ENCODE measurements at places on chromosomes 2 and 18. TPM values are rescaled to one million over a fixed set of nuclear protein-coding genes. Genes with fewer than 3 reads are reported as not detected.
A peak's percentile ranks its signal among the peaks of the same experiment; 100 is the strongest.

The SLC9A2 gene
- polyA plus RNA-seq = 0.88 TPM

The CHST9 gene
- polyA plus RNA-seq = not detected

DNA sequence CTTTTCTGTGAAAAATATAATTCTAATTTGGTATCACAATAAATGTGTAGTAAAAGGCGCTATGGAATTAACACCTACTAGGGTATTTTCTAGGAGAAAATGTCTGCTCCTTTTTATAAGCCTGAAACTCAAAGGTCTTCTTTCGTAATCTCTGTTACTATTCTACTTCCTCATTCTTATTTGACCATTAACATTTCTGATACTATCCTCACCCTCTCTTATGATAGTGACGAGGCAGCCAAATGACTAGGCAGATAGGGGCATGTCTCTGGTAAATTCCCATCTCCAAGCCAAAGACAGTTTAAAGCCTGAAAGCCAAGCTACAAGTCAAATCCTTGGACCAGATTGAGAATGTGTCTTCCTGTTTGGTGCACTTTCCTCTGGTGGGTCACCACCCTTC lies 251.7 kb downstream of the LRRTM4 start:
- no peak overlapping the region for H3K4me3 ChIP-seq
- no peaks in the 10 kb centered on the region for H3K27me3 ChIP-seq
- no peak for DNase-seq
- H3K27ac ChIP-seq = no peak overlapping the region
- H3K36me3 ChIP-seq = no peaks in the 10 kb centered on the region
- no peaks in the 10 kb centered on the region for H3K4me1 ChIP-seq

DNA sequence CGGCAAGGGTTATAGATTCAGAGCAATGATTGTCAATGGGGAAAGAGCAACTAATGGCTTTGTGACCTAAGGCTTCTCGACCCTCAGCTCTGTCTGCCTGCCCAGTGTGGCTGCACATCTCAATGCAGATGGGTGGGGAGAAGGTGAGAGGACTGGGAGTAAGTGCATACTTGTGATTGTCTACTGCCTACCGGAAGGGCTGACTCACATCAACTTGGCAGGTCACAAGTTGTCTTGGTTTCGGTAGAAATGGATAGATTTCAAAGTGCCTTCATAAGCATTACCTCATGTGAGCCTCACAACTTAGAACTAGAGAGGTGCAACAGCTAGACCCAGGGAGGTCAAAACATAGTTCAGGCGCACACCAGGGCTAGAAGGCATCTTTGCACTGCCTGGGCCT lies 29.4 kb downstream of the STAT1 start:
- no peak overlapping the region for H3K27ac ChIP-seq
- no peaks in the 10 kb centered on the region for H3K27me3 ChIP-seq
- no peak for DNase-seq
- no peaks in the 10 kb centered on the region for H3K4me1 ChIP-seq
- peaks cover 3% of the 10 kb centered on the region for H3K36me3 ChIP-seq

- no peak overlapping the region for H3K27ac ChIP-seq
- no peaks in the 10 kb centered on the region for H3K4me1 ChIP-seq
- no peaks in the 10 kb centered on the region for H3K36me3 ChIP-seq
- no peaks in the 10 kb centered on the region for H3K27me3 ChIP-seq
- H3K4me3 ChIP-seq = no peak overlapping the region
- DNase-seq = no peak
These were observed 32.1 kb upstream of the WDR75 start for GRCh38 chr2:189409131-189409530.

DNA sequence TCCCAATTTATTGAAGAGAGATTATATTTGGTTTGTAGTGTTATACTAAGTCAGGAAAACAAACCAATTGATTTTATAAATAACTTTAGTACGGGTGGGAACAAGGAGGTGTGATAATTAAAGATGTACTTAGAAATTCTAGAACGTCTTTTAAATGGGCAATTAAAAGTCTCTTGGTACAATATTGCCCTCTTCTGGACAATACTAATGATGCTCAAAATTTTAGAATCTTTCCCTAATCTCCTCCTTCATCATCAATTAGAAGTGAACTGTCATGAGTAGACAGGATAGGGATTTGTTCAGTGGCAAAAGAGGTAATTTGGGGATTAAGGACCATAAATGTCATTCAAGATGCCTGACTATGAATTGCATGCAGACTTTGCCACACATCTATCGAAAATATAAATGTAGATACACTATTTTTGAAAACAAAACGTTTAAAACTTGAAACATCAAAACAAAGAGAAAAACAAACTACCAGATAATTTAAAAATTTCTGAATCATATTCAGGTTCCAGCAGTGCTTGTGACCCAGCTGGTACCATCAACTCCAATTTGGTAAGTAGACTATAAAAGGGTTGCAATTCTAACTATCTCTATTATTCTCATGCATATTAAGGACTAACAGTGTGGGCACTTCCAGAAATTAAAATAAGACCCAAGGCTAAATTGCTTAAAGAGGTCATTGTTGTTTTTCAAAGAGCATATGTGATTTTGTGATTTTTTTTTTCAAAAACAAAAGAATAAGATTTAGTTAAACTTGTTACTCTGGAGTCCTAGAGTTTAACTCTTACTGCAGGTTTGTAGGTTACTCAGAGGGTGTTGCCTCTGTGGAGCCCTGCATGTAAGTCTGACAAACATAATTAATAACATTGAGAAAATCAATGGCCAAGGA lies 123.5 kb downstream of the LAMA3 start:
- no peaks in the 10 kb centered on the region for H3K27me3 ChIP-seq
- H3K4me1 ChIP-seq = no peaks in the 10 kb centered on the region
- no peaks in the 10 kb centered on the region for H3K36me3 ChIP-seq
- no peak for DNase-seq
- no peak overlapping the region for H3K4me3 ChIP-seq
- no peak overlapping the region for H3K27ac ChIP-seq

DNA sequence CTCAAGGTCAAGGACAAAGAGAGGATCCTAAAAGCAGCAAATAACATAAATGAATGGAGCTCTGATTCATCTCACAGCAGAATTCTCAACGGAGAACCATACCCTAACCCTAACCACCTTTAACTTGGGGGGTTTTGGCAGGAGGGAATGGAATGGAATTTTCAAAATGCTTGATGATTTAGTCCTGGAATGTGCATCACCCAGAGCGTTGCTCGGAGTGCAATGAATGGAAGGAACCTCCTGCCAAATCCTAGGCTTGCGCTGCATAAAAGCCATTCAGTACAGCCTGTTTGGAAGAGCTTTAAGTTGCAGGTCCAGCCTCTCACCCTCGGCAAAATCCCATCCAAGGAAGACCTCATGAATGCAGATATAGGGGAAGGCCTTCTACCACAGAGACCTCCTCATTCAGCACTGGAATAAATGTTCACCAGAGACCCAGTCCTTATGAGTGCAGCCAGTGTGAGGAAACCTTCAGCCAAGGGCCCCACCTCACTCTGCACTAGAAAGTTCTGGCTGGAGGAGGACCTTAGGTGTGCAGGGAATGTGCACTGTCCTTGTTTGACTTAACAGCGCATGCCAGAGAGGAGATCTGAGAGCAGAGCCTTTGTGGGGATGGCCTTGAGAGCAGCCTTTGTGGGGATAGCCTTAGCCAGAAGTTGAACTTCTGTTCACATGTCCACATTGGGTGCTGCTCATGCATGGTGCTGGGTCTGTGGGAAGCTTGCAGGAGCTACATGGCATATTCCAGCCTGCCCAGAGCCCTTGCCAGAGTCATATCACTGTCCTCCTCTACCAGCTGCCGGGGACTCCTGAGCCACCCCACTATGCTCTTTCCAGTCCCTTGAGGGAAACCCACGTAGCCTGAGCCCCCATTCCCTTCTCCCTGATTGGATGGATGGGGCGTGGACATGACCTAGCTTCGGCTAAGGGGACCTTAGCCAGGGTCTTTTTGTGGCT lies 30.5 kb downstream of the ASB1 start:
- H3K4me3 ChIP-seq = no peak overlapping the region
- H3K36me3 ChIP-seq = no peaks in the 10 kb centered on the region
- H3K4me1 ChIP-seq = no peaks in the 10 kb centered on the region
- no peak for DNase-seq

GRCh38 chr2:101830146-101830545 lies 132.6 kb downstream of the MAP4K4 start:
- no peaks in the 10 kb centered on the region for H3K27me3 ChIP-seq
- H3K27ac ChIP-seq = no peak overlapping the region
- H3K4me3 ChIP-seq = no peak overlapping the region
- no peak for DNase-seq
- H3K4me1 ChIP-seq = peaks cover 3% of the 10 kb centered on the region
- H3K36me3 ChIP-seq = peaks cover 2% of the 10 kb centered on the region

The SPEG gene
- 1,108 TPM for polyA plus RNA-seq

The SH3RF3 gene
- polyA plus RNA-seq = 3.1 TPM

The NT5C1B gene
- polyA plus RNA-seq = not detected

DNA sequence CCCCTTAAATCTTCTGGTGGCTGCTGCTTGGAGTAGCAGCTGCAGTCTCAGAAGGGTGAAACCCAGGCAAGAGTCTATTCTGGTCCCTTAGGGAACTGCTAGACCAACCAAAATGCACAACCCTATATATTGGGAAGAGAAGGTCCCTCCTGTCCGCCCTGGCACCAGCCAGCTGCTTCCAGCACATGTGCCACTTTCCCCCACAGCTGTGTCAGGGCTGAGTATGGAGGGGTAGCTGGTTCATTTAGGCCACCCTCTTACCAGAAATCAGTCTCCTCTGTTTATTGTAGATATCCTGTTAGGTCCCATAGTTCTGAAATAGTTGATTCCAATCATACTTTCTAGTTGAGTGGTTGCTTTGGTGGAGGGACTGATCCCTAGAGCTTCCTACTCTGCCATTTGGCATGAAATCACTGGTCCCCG lies 68.9 kb downstream of the BIRC6 start:
- H3K36me3 ChIP-seq = peaks cover under 1% of the 10 kb centered on the region
- peak; percentile 53 for DNase-seq
- no peaks in the 10 kb centered on the region for H3K4me1 ChIP-seq

GRCh38 chr2:121856360-121856759 lies 100.9 kb downstream of the TSN start:
- H3K27me3 ChIP-seq = peaks cover 2% of the 10 kb centered on the region
- no peak overlapping the region for H3K27ac ChIP-seq
- no peaks in the 10 kb centered on the region for H3K36me3 ChIP-seq
- no peak overlapping the region for H3K4me3 ChIP-seq
- DNase-seq = no peak
- H3K4me1 ChIP-seq = no peaks in the 10 kb centered on the region

DNA sequence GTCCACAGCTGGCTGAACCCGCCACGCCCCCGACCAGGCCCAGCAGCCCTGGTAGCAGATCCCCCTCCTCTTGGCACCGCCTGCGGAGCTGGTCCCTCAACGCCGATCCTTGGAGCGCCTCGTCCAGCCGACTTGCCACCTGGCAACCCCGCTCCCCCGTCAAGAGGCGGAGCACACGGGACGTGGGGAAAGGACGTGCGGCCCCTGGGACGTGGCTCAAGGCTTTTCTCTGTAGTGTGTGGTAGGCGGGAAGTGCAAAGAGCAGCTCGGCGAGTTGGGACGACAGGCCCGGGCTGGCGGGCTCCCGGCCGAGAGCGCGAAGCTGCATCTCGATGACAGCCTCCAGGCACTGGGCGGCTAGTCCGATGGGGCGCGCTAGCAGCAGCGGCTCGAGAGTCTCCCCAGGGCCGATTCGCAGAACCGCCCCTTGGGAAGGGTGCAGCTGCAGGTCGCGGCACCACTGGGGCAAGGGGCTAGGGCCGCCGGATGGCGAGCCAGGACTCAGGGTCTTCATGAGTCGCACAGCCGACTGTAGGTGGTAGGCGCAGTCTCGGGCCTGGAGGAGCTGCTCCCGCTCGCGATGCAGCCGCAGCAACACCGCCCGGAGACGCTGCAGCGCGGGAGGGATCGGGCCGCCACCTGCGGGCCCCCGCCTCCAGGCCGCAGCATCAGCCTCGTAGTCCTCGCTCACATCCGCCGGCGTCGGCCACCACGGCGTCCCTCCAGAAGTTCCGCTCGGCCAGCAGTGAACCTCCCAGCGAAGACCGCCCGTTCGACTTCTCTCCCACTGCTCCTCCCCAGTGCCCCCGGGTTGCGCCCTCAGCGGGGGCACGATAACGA lies 617 bp downstream of the CCDC142 start:
- peak overlapping the region; percentile 53 for H3K27ac ChIP-seq
- no peaks in the 10 kb centered on the region for H3K36me3 ChIP-seq
- H3K27me3 ChIP-seq = no peaks in the 10 kb centered on the region
- peaks cover 3% of the 10 kb centered on the region for H3K4me1 ChIP-seq
- DNase-seq = peak; percentile 83

GRCh38 chr2:62795341-62795740 lies 89.8 kb downstream of the EHBP1 start:
- H3K27me3 ChIP-seq = no peaks in the 10 kb centered on the region
- DNase-seq = no peak

DNA sequence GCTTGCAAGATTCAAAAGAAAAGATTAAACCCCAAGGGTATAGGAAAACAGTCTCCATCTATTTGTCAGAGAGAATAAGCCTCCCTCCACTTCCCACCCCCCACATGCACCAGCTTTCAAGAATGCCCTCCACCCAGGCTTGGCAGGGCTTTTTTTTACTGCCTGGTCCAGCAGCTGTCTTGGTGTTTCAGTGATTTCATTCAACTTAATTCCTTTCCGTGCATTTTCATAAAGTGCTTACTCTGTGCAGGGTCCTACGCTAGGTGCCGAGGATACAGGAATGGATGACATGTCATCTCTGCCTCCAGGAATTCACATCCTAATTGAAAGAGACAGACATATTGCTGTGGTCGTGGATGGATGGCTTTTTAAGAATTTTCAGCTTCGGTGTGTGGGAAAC lies 117.9 kb downstream of the LRATD1 start:
- H3K4me3 ChIP-seq = no peak overlapping the region
- no peak overlapping the region for H3K27ac ChIP-seq
- H3K4me1 ChIP-seq = no peaks in the 10 kb centered on the region
- DNase-seq = no peak

The SERPINB12 gene
- polyA plus RNA-seq = not detected

The PDE6D gene
- 22.9 TPM for polyA plus RNA-seq

- no peaks in the 10 kb centered on the region for H3K27me3 ChIP-seq
- no peaks in the 10 kb centered on the region for H3K36me3 ChIP-seq
- no peak overlapping the region for H3K4me3 ChIP-seq
- H3K4me1 ChIP-seq = no peaks in the 10 kb centered on the region
These were observed 12.0 kb upstream of the C2orf66 start for GRCh38 chr2:196821195-196821594.

The ZNF892 gene
- 0.64 TPM for polyA plus RNA-seq

The CCL20 gene
- polyA plus RNA-seq = 5.5 TPM

DNA sequence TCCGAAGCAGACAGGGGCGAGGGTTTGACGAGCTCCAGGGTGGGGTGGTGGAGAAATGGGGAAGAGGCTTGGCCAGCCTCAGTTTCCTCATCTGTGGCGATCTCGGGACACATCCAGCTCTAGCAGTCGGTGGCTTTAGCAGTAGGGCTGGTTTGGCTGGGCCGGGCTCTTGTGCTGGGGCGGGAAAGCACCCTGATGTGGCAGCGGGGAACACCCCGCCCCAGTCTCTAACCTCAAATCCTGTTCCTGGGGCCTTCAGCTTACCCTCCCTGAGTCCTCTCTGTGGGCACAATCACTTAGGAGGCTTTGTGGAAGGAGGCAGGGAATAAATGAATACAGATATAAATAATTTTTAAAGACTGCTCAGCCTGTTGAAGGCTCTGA lies 26.5 kb upstream of the MCFD2 start:
- H3K27me3 ChIP-seq = no peaks in the 10 kb centered on the region
- no peaks in the 10 kb centered on the region for H3K36me3 ChIP-seq
- peak overlapping the region; percentile 96 for H3K4me3 ChIP-seq
- H3K27ac ChIP-seq = no peak overlapping the region
- DNase-seq = peak; percentile 78
